ENCODE measurements at places on chromosomes 5 and 9.

- no peak for DNase-seq
Measured at GRCh38 chr5:27652505-27652904, 614.1 kb upstream of the CDH9 start.

- no peak for DNase-seq
Measured at GRCh38 chr9:76500061-76500460, 41.1 kb downstream of the GCNT1 start.

DNA sequence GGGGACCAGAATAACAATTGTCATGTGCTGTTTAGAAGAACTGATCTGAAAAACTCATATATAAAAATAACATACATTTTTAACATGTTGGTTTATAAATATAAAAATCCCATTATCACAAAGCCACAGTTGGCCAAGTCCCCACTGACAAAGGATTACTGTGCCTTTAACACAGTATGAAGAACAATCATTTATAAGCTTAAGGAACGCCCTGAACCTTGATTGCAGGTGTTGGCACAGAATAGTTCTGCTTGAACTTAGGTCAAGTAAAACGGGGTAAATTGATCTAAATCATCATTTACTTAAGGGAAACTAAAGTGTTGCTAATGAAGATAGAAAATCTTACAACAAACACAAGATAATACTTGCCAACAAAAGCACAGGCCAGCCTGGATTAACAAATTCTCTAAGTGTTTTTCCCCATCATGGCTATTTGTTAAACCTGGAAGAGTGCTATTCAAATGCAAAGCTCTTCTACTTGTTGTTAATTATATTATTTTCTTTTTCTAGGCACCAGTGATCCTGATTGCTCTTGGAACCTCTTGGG lies 46.1 kb downstream of the ASTN2 start:
- no peak for DNase-seq

- DNase-seq: no peak
Measured at GRCh38 chr5:15835514-15835913, 335.5 kb downstream of the FBXL7 start.

DNA sequence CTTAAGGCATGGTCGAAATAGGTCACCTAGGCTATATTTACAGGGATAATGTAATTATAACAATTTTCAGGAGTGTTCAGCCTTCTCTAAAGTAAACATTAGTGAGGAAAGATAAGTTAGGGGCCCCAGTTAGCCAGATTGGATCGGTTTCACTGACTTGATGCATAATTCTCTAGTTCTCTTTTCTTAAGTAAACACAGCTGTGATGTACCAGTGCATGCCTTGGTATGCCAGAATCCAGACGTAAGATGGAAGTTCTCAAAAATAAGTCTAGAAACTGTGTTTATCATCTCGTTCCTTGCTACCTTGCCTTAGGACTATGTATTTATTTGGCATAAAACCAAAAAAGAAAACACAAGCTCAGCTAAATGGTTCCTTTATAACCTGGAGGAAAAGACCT lies 442.2 kb upstream of the CLINT1 start:
- DNase-seq: no peak

GRCh38 chr5:161299053-161299452 lies 247.5 kb downstream of the GABRB2 start:
- no peak for DNase-seq

DNA sequence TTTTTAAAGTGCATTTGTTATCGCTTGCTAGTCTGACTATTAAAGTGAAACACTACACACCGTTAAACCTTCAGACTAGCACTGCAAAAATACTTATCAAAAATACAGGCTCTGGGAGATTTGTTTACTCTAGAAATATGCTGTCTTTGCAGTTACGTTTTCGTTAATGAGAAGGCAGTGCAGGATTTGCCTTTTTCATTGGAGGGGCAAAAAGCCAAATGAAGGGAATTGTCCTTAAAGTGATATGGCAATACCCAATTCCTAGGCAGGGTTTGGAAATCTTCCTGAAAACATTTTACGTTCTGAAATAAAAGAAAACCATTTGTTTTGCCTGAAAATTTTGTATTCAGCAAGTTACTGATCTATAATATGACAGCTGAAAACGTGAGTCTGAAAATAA lies 1800.2 kb downstream of the MAT2B start:
- no peak for DNase-seq

GRCh38 chr9:107732781-107733522 lies 243.4 kb upstream of the KLF4 start:
- no peak for DNase-seq

- no peak for DNase-seq
Measured at GRCh38 chr5:89147031-89147430, 264.0 kb upstream of the MEF2C start.

DNA sequence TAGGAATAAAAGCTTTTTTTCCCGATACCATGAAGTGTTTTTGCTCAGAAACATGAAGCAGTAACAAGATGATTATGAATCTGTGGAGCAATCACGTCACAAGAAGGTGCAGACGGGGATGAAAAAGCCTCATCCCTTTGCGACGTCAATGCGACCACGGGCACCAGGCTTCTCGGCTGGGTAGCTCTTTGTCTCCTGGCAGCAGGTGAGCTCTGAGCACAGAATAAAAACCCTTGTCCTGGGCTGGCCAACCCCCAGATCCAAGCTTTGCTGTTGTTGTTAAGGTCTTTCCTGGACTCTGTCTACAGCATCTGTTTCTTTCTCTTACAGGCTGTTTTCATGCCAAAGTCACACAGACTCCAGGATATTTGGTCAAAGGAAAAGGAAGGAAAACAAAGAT lies 113.8 kb downstream of the ANKRD18B start:
- DNase-seq: no peak

- DNase-seq: no peak
Measured at GRCh38 chr5:1094670-1095190, 17.1 kb downstream of the SLC12A7 start.

GRCh38 chr5:179860301-179860700 lies 1.7 kb upstream of the MRNIP start:
- DNase-seq: no peak

GRCh38 chr5:56080375-56081052 lies 85.8 kb upstream of the IL6ST start:
- DNase-seq: no peak

GRCh38 chr5:147849226-147849625 lies 17.8 kb upstream of the SPINK1 start:
- no peak for DNase-seq

DNA sequence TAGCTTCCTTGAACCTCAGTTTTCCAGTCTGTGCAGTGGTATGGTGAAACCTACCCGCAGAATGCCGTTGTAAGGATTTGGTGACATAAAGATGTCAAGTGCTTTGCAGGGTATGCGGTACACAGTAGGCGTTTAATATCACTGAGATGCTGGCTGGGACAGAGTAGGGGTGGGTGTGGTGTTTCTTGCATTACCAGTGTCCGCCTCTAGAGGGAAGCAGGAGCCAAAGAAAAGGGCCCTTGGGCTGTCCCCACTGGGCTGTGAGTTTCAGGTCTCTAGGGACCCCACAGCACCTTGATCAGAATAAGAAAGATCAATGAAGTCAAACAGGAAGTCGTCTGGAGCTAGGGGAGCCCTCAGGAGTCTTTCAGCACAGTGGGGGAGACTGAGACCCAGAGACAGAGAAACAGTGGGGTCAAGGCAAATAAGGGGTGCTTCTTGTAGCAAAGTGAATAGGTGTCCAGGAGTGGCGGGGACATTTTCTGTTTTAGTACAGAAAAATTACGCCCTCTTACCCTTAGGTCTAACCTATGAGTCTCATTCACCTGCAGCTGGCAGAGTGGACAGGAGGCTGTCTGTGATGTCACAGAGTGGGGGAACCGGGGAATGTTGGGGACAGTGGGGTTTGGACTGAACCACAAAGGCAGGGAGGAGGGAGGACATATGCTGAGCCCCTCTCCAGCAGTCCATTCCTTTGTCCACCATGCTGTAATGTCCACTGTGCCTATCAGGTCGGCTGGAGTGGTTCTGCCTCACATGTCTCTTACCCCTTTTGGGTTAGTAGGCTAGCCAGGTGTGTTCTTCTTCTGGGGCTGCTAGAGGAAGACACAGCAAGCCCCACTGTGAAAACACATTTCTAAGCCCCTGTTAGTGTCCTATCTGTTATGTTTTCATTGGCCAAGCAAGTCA lies 4.7 kb upstream of the TEX53 start:
- no peak for DNase-seq

GRCh38 chr5:142324136-142324870 lies 518 bp downstream of the SPRY4 start:
- no peak for DNase-seq

GRCh38 chr5:173880306-173880985 lies 7.7 kb upstream of the CPEB4 start:
- no peak for DNase-seq

DNA sequence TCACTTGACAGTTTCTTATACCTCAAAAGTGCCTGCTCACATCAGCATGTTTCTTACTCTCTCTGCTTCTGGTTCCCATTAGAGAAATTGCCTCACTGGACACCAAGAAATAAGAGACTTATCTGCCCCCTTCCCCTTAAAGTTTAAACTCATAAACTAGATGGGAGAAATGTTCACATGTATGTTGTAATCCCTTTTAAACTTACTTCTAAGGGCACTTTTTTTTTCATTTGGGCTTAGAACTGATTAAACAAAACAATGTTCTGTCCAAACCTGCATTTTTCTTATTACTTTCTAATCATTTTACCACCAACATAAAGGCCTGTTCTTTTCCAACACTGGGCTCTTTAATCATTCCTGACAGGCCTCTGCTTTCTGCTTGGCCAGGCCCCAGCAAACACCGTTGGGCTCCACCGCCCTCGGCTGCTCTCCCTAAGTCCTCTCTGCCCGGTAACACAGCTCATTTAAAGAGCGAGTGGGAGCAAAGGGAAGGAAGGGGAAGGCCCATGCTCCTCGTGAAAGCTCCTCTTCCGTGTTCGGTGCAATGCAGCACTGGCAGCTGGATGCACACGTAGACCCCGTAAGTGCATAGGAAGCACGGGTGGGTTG lies 53.4 kb downstream of the ROR2 start:
- DNase-seq: no peak

DNA sequence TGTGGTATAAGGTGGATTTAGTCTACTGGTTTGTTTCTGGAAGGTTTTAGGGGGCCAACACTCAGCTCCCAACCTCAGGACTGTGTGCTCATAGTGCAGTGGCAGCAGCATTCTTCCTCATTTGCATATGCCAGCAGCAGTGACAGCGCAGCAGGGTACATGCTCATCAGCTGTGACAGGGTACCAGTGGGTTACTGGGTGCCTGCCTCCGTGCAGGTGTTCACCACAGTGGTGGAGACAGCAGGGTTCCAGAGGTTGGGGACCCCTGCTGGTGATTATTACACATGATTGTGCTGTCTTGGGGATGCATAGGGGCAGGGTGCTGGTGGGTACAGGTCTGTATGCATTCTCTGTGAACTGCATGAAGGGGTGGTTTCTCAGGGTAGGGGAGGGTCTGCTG lies 45.5 kb upstream of the IFNE start:
- no peak for DNase-seq

GRCh38 chr9:116905171-116905588 lies 218.1 kb downstream of the TRIM32 start:
- DNase-seq: no peak

- DNase-seq: no peak
Measured at GRCh38 chr5:27472000-27472763, 433.8 kb upstream of the CDH9 start.

DNA sequence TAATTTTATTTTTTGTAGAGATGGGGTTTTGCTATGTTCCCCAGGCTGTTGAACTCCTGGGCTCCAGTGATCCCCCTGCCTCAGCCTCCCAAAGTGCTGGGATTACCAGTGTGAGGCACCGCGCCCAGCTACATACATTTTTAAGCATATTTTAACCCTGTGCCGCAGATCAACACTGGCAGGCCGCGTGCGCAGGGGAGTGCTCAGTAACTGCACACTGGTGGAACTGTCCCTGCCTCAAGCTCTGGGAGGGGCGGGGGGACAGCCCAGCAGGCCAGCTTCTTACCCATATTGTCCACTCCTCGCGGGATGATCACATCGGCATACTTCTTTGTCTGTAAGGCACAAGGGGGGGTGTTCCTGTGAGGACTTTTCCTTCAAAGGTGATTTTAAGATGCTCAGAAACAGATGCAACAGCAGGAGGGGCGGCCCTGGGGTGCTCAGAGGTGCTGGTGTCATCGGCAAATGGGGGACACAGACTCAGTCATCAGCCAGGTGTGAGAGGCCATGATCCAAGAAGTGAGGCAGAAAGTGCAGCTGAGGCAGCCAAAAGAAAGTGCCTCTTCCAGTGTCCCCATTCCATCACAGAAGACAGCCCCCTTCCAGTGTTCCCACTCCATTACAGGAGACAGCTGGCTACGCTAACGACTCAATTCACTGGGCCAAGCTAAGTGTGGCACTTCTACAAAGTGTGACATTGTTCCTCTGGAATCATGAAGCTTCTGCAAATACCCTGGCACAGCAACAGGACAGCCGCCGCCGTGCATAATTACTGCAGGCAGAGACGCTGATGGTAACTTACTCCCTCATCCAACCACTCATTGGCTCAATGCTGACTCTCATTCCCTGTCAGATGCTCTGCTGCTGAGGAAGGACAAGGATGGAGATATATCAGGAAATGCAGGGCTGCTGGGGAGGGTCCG lies 5.2 kb downstream of the UCK1 start:
- no peak for DNase-seq

GRCh38 chr5:140791089-140791488 lies 3.6 kb upstream of the PCDHA2 start:
- DNase-seq: no peak

GRCh38 chr5:107670087-107670931 lies 428 bp downstream of the EFNA5 start:
- DNase-seq: no peak

GRCh38 chr9:134505032-134505431 lies 136.6 kb upstream of the COL5A1 start:
- DNase-seq: no peak

- no peak for DNase-seq
Measured at GRCh38 chr9:123832858-123833650, 96.9 kb downstream of the DENND1A start.

DNA sequence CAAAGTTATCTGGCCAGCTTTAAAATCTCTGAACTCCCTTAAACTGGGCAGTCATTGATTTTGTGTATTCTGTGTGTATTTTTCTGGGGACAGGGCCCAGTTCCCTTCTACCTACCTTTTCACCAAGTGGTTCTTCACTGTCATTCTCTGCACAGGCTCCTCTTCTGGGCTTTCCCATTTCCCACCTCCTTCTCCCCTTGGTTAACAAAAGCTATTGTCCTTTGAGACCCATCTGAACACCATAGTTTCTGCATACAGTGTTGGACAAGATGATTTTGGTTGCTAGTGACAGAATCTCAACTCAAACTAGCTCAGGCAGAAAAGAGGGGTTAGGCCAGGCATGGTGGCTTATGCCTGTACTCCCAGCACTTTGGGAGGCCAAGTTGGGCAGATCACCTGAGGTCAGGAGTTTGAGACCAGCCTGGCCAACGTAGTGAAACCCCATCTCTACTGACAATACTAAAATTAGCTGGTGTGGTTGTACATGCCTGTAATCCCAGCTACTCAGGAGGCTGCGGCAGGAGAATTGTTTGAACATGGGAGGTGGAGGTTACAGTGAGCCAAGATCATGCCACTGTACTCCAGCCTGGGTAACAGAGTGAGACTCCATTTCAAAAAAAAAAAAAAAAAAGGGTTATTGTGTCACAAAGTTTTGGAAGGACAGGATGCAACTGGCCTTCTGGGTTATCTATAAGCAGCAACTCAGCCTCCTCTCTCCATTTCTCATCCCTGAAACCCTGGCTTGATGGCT lies 31.0 kb upstream of the ANKRD34B start:
- no peak for DNase-seq

- no peak for DNase-seq
Measured at GRCh38 chr5:132774896-132775295, 2.1 kb downstream of the SEPTIN8 start.
